ENCODE measurements at places on chromosomes 13 and 19. TPM values are rescaled to one million over a fixed set of nuclear protein-coding genes. Genes with fewer than 3 reads are reported as not detected.

PPP6R1 gene
- total RNA-seq = 24.9 TPM

CLC gene
- not detected for total RNA-seq

FGF14 gene
- under 0.01 TPM for total RNA-seq

MAP2K2 gene
- 141 TPM for total RNA-seq

CD33 gene
- total RNA-seq = not detected

NCAN gene
- under 0.01 TPM for total RNA-seq

IL12RB1 gene
- total RNA-seq = under 0.01 TPM

ZNF66 gene
- 3.3 TPM for total RNA-seq

DLEU7 gene
- total RNA-seq = not detected
